ENCODE measurements at places on chromosomes 4 and X.

DNA sequence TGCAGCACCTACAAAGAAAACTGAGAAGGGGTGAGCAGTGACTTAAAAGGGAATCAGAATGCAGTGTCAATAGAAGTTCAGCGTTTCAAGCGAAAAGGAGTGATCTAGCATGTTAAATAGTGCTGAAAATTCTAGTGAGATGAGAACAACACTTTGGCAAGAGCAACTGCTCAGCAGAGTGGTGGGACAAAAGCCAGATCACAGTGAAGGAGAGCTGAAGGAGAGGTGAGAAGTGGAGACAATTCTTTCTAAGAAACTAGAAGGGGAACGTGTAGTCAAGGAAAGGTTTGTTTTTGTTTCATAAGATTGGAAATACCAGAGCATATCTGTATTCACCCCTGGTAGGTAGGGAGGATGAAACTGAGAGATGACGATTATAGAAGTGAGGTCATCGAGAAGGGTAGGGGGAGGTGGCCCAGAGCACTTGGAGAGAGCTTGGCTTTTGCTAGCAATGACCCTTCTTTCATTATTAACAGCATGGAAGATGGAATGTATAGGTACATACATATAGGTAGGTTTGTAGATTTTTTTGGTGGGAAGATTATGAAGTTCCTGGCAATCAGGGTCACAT lies 33.7 kb downstream of the SRPX2 start:
- no peak for DNase-seq

GRCh38 chr4:48566034-48566384 lies 76.0 kb downstream of the ZAR1 start:
- DNase-seq: no peak

GRCh38 chr4:8465615-8466611 lies 25.3 kb downstream of the TRMT44 start:
- DNase-seq: no peak

- DNase-seq: no peak
Measured at GRCh38 chr4:56206258-56206657, 181.0 kb downstream of the AASDH start.

DNA sequence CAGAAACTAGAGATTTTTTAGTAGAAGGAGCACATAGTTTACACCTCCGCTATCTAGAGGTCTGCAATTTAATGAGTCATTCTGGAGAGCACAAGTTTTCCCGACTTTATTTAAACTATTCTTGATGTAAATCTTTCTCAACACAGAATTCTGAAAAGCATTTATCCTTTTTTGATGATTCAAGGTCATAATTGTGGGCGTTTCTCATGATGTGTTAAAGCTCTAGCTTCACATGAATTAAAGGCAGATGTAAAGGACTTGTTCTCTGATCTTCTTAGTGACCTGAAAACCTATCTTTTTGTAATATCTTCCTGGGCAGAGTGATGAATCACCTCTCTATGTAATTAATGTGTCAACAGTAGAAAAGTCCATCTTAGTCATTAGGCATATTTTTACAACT lies 128.8 kb downstream of the COMMD8 start:
- DNase-seq: no peak

- DNase-seq: no peak
Measured at GRCh38 chr4:145316897-145317574, 136.6 kb upstream of the OTUD4 start.

DNA sequence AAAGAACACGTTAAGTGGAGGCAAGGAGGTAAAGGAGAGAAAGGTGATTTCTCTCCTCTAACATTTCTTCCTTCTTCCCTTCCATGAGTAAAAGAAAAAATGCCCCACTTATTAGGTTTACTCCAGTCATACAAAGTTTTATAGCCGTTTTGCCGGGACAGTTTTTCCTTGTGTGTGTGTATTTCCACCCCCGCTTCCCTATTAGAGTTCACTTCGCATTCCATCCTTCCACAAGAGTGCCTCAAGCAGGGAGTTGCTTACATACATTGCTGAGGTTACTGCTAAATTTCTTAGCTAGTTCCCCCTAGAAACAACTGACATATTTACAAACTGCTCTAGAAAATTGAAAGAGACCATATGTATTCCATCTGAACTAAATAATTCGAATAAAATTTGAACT lies 45.2 kb upstream of the BMP15 start:
- DNase-seq: no peak

GRCh38 chrX:143615851-143616250 lies 20.1 kb downstream of the SLITRK4 start:
- no peak for DNase-seq

DNA sequence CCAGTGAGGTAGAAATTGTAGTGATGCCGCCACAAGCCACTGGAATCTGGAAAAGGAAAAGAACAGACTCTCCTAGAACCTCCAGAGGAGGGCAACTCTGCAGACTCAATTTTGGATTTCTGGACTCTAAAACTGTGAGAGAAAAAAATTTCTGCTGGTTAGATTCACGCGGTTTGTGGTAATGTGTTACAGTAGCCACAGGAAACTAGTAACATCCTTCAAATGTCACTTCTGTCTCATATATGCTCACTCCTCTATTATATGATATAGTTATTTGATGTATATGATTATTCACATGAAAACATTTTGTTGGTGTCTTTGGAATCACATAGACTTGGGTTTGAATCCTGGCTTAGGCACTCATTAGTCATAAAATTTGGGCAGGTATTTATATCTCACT lies 18.8 kb downstream of the LDOC1 start:
- DNase-seq: no peak

GRCh38 chrX:39772057-39772832 lies 325.5 kb downstream of the BCOR start:
- DNase-seq: no peak

DNA sequence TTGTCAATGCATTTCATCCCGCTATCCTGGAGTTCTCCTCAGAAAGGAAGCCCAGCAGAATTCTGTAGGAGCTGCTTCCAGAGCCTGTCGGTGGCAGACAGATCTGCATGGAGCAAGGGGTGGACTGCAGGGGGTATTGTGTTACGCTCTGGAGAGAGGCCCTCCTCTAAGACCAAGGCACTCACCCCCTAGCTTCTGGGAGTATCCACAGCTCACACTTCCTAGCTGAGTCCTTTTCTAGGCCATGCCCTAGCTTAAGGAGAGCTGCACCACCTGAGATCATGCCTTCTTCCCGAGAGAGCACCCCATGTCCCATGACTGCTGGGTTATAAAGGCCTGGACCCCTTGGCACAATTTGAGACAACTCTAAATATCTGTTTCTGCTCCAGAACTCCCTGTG lies 39.1 kb downstream of the MTNR1A start:
- DNase-seq: no peak

DNA sequence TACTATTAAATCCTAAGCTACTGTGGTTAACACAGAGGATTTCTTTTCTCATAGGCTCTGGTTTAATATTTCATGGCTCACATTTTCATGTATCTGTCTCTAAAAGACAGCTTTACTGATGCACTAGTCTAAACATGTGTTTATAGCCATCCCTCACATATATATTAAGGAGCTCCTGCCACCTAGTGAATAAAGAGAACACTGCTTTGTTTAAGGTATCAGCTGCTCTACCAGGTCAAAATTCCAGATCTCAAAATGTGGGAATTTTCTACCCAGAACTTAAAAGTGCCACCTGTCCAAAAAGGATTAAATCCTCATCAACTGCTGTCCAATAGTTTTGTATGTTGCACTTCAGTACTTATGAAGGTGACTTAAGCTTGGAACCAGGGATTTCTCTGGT lies 188.5 kb upstream of the TEX13C start:
- DNase-seq: peak; percentile 32

DNA sequence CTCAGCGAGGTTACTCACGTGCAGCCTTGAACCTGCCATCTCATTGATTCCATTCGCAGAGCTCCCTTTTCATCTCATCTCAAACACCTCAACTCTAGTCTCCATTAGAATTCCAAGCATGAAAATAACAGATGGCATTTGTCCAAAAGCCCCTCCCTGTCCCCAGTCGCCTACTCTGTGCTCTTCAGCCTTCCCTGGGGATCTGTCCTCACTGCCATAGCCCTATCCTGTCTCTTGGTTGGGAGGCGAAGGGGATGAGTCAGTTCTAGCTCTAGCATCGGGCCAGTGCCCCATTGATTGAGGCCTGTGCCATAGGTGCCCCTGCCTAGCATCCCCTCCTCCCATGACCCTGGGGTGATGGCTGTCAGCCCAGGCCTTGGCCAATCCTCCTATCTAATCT lies 134.0 kb upstream of the PJA1 start:
- DNase-seq: peak; percentile 20

GRCh38 chr4:38323141-38323641 lies 340.8 kb upstream of the KLF3 start:
- DNase-seq: no peak

DNA sequence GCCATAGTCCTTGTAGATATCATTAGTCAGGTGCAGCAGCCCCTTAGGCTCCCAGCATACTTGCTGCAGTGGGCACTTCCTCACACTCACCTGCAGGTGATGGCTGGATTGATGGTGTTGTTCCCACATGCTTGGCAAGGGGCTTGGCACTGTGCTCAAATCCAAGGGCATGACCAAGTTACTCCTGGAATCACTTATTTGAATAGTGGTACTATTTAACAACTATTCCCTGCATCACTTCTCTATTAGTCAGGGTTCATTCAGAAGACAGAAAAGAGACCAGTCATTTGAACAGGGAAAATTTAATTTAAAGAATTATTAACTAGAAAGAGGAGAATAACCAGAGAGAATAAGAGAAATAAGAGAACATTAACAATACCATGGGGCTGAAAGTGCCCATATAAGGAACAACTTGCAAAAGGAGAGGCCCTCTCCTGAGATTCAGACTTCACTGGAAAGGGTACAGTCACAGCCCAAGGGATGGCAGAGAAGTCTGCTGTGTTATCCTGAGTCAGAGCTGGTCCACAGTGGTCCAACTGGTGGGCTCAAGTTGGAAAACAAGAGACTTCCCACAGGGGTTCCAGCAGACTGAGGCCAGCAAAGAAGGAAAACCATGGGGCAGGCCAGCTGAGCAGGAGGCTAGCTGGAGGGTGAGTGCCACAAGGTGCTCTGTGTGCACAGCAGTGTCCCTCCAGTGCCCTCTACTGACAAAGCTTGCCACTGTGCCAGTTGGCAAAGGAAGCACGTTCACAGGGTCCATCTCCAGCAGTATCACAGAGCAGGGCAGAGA lies 9.8 kb downstream of the SPP1 start:
- no peak for DNase-seq

DNA sequence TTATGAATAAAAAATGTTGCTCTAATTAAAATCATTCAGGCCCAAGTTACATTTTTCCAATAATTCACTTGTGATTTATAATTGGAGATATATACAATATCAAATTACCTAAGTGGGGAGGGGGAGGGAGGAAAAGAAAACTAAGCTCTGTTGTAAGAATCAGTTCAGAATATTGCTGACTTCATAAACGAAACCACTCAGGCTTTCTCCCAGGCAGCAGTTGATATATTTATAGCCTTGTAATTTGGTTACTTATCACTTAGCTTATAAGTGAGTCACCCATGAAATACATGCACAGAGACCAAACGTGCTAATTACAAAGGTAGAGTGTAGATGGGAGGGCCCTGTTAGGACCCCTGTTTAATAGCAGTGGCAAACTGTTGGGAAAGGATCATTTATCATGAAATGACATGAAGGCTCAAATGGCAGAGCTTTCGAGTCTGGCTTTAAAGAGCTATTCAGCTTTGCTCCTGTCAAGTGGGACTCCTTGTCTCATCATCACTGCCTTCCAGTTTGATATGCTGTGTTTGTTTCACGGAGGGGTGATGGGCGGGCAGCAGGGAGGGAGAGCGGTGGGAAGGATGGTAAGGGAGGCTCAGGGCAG lies 105.6 kb upstream of the PGRMC2 start:
- DNase-seq: no peak

GRCh38 chr4:78265006-78265405 lies 207.9 kb downstream of the FRAS1 start:
- no peak for DNase-seq

GRCh38 chrX:136268051-136269048 lies 17.1 kb upstream of the MAP7D3 start:
- DNase-seq: peak; percentile 11

- no peak for DNase-seq
Measured at GRCh38 chr4:80781431-80781830, 249.1 kb upstream of the BMP3 start.

GRCh38 chr4:183407635-183408464 lies 36.6 kb upstream of the CDKN2AIP start:
- DNase-seq: no peak

DNA sequence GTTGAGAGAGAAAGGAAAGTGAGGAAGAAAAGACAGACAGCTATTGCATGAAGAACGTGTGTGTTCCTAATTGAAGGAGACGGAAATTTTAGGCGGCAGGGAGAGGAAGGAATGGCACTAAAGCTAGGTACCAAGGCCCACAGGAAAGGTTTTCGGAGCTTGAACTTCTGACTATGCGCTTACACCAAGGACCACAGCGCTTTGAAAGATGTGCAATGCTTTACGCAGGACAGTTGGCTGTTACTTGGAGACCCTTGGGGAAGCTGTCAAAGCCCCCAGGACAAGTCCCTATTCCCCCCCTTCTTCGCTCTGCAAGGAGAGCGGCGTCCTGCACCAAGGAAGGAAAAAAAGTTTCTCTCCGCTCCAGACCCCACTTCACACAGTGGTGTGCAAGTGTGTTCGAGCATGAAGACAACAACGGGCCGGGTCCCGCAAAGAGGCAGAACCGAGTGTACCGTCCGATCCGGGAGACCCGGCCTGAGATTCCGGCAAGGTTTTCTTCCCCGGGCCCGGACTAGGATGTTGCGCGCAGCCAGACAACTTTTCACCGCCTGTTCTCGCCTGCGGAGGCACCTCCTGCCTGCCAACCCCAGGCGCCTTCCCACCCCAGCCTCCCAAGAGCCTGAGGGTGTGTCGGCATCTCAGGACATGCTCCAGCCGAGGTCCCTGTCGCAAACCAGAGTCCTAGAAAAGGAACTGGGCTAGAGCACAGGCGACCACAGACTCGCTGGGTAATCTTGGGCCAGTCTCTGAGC lies 896 bp downstream of the KDR start:
- no peak for DNase-seq

DNA sequence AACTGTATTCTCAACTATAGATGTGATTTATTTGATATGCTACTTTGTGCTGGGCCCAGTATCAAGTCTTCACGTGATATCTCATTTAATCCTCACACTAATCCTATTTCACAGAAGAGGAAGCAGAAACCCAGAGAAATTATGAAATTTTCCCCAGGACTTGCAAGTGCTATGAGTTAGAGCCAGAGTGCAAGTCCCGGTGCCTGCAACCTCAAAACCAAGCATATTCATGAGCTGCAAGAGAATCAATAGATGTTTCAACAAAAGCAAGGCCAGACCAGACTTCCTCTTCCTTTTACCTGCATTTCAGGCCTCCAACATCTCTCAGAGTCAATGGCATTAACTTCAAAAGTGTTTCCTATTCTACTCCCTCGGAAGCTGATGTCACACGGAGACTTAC lies 92.2 kb upstream of the GATB start:
- DNase-seq: no peak

DNA sequence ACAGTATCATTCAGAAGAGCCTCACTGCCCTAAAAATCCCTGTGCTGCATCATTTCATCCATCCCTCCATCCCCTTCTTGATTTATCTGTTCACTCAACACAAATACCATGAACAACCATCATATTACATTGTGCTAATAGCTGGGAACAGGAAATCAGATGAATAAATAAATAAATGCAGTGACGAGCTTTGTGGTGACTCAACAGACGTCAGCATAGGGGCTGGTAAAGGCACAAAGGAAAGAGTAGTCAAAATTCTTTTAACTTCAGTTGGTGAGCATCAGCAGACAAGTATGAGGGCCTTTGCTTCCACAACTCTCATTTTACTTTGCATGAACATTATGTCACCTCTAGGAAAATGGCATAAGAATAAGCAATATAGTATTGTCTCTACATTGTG lies 65.5 kb downstream of the EDNRA start:
- no peak for DNase-seq

- no peak for DNase-seq
Measured at GRCh38 chr4:76292730-76293129, 13.8 kb upstream of the STBD1 start.

All from NCI-H524 treated with DMSO at 0.1 percent for 48 hours (cell line).